Vagina (tissue), 2 donors: ENCODE measurements at places on chromosomes 6 and 20. TPM values are rescaled to one million over a fixed set of nuclear protein-coding genes. Genes with fewer than 3 reads are reported as not detected.

FBXO9 gene
- total RNA-seq = 61.4 TPM

OXT gene
- total RNA-seq = not detected

BPIFB1 gene
- not detected for total RNA-seq

HLA-DOB gene
- total RNA-seq = 2.7 TPM

COL20A1 gene
- total RNA-seq = not detected

PSMB8 gene
- total RNA-seq = 31.9 TPM

SSR1 gene
- total RNA-seq = 48.1 TPM

FGD2 gene
- total RNA-seq = 20.4 TPM

FUCA2 gene
- 19.4 TPM for total RNA-seq

BLTP3A gene
- total RNA-seq = 10.1 TPM

TFAP2C gene
- total RNA-seq = 20.6 TPM

IPCEF1 gene
- total RNA-seq = 2.0 TPM

HLA-DRA gene
- total RNA-seq = 158 TPM

RMND1 gene
- total RNA-seq = 15.7 TPM

BPIFA1 gene
- not detected for total RNA-seq

ADGRF5 gene
- 10.3 TPM for total RNA-seq

LY6G5C gene
- 1.7 TPM for total RNA-seq

RIPPLY2 gene
- not detected for total RNA-seq

VARS2 gene
- 18.9 TPM for total RNA-seq

CCN6 gene
- not detected for total RNA-seq

DDX27 gene
- total RNA-seq = 23.3 TPM

SLC13A3 gene
- 1.2 TPM for total RNA-seq

TREM2 gene
- total RNA-seq = 5.2 TPM

CLVS2 gene
- total RNA-seq = 1.5 TPM

HTR1E gene
- total RNA-seq = not detected

CUL7 gene
- total RNA-seq = 13.0 TPM

RAD21L1 gene
- total RNA-seq = not detected

HLA-DRB5 gene
- total RNA-seq = 4.7 TPM

INSM1 gene
- not detected for total RNA-seq
